CD4-positive, alpha-beta T cell treated with Interleukin-17A for 4 hours (primary cell): ENCODE measurements at places on chromosomes 16 and 17.

GRCh38 chr17:14297161-14297851 lies 3.6 kb upstream of the HS3ST3B1 start:
- DNase-seq, result peak; percentile 42

- peak; percentile 21 for DNase-seq
Observed at GRCh38 chr16:79602628-79603014, 2.1 kb upstream of the MAF start.

DNA sequence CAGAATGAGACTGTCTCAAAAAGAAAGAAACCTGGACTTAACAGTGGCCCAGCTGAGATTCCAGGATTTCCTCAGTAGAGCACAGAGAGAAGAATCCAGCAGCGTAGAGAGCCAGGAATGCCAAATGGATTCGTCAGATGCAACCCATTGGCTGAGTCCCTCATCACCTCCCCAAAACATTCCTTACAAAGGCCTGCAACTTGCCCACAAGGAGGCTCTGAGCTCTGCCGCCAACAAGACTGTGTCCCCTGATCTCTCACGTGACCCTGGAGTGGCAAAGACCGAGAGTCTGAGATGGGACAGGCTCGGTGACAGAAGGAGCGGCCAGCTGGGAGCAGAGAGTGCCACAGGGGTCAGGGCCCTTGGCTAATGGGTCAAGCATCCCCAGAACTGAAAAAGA lies 6.9 kb upstream of the CHMP6 start:
- DNase-seq, result no peak

GRCh38 chr17:62163847-62164246 lies 98.8 kb upstream of the MED13 start:
- DNase-seq, result no peak

DNA sequence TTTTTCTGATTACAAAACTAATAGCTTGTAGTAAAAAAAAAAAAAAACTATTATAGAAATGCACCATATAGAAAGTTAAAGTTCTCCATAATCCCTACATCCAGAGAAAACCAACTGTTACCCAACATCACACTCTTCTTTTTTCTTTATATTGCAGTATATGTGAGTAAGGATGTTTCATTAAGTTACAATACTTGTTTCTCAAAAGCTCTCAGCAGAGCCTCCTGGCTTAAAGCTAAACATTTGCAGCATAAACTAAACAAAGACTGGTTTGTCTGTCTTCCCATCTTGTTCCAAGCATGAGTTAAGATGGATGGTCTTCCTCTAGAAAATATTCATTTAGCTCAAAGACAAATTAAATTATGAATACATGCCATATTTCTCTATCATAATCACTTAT lies 25.2 kb downstream of the GRB2 start:
- DNase-seq, result no peak

- DNase-seq, result no peak
Observed at GRCh38 chr17:76998839-76999238, 130.6 kb downstream of the MGAT5B start.

- DNase-seq, result no peak
Observed at GRCh38 chr16:24820522-24820921, 25.2 kb upstream of the SLC5A11 start.

- DNase-seq, result no peak
Observed at GRCh38 chr17:58028578-58028977, 21.5 kb upstream of the SRSF1 start.

DNA sequence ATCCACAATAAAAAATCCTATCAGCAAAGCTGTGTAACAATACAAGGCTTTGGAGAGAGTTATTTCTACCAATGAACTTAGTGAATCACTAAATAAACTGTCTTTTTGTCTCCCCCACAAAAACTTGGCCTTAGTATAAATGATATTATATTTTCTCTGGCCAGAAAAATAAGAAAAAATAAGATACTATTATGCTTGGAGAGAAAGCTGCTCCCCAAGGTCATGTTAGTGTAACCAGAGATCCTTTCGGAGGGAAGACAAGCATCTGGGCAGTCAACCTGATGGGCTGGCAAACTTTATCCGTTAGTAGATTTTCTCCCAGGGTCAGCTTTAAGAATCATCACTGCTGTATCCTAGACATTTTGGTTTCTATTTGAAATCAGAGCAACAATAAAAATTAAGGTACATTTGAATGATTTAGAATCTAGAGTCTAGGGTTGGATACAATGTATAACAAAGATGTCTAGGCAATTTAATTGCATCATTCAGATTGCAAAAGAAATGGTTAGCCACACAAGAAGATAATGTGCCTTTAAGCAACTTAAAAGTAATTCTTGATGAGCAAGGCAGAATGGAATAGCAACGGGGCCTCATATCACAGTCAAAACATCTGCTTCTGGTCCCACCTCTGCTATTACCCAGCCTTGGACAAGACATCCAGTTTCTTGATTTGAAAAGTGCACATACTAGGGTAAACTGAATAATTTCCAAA lies 280.4 kb downstream of the SLC39A11 start:
- no peak for DNase-seq

DNA sequence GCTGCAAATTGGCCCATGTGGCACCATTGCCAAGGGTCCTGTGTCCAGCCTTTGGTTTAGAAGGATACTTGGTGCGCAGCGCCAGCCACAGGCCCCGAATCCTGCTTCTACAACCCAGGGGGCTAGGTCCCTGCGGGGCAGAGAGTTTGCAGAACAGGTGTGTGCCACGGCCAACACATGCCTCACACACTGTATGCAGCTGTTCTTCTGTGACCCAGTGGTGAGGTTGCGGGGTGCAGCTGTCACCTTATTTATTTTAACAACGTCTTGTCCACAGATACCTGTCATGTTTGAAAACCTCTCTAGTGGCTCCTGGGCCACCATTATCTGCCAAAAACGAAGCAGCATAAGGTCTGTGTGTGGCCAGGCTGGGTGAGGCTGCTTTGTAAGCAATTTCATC lies 11.6 kb downstream of the CBFA2T3 start:
- no peak for DNase-seq

DNA sequence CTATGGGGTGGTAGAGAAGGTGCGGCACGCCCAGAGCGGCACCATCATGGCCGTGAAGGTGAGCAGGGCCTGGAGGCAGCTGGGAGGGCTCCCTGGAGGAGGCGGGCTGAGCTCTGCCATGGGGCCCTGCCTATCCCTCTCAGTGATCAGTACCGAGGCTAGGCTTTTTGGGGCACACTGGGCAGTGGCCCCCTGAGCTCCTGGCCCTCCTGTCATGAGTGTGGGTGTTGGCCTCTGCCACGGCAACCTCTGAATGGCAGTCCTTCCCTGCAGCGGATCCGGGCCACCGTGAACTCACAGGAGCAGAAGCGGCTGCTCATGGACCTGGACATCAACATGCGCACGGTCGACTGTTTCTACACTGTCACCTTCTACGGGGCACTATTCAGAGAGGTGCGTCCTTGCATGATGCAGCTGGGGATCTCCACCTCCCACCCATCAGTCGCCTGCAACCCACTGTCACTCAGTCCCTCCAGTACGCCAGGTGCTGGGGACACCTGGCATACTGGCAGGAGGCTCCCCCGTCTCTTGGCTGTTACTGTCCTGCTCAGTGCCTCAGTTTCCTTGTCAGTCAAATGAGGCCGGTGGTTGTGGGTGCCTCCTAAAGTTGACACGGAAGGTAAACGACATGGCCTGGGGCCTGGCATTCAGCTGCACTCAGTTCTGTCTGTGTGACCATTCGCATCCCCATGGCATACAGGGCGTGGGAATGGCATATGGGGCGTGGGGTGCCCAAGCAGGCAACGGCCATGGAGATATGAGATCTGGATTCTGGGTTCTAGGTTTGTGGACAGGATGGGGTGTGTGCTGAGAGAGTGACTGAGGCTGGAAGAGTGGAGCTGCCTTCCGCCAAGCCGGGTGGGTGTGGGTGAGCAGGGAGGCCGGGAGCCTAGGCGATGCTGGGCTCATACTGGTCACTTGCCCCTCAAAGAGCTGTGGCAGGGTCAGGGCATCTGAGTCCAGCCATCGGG lies 16.4 kb downstream of the MAP2K3 start:
- DNase-seq, result no peak

GRCh38 chr16:2692948-2693651 lies 10.8 kb downstream of the KCTD5 start:
- no peak for DNase-seq

- no peak for DNase-seq
Observed at GRCh38 chr17:13362341-13363122, 239.2 kb downstream of the HS3ST3A1 start.

- DNase-seq, result peak; percentile 83
Observed at GRCh38 chr16:31105677-31106213, 2.4 kb upstream of the BCKDK start.

DNA sequence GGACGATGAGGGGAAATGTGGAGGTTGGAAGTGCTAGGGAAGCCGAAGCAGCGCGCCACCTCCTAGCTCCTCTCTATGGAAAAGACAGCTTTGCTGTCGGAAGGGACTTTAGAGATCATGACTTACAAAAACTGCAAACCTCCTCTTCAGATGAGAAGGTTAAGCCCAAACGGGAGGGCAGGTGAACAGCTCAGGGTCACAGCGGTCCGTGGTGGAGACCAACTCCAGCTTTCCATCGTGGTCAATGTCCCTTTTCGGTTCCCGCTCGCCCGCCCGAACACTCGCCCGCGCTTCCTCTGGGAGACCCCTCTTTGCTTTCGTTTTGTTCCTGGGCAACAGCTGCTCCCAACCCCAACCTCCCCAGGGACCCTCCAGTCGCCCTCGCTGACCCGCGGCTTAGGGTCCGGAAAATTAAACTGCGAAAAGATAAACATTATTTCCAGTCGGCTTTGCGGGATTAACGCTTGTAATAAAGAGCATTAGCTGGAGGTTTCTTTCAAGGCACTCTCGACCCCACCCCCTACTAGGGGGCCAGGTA lies 7.7 kb downstream of the IRX6 start:
- no peak for DNase-seq

- no peak for DNase-seq
Observed at GRCh38 chr17:42460371-42460770, 1.7 kb downstream of the ATP6V0A1 start.

DNA sequence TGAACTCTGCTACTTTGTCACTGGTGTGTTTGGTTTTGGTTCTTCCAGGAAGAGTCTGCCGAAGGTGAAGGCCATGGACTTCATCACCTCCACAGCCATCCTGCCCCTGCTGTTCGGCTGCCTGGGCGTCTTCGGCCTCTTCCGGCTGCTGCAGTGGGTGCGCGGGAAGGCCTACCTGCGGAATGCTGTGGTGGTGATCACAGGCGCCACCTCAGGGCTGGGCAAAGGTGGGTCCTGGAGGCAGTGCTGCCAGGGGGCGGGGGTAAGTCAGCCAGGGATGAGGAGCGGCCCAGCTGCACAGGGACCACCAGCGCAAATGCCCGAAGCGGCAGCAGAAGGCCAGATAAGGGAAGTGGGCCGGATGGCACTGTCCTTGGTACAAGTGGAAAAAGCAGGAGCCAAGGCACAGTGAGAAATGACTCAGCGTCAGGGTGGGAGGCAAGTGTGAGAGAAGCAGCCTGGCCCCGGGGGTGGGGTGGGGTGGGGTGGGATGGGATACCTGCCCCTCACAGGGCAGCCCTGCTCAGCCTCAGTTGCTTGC lies 41.9 kb downstream of the TMEM11 start:
- no peak for DNase-seq

GRCh38 chr17:64162554-64162953 lies 32.6 kb upstream of the ERN1 start:
- DNase-seq, result no peak

DNA sequence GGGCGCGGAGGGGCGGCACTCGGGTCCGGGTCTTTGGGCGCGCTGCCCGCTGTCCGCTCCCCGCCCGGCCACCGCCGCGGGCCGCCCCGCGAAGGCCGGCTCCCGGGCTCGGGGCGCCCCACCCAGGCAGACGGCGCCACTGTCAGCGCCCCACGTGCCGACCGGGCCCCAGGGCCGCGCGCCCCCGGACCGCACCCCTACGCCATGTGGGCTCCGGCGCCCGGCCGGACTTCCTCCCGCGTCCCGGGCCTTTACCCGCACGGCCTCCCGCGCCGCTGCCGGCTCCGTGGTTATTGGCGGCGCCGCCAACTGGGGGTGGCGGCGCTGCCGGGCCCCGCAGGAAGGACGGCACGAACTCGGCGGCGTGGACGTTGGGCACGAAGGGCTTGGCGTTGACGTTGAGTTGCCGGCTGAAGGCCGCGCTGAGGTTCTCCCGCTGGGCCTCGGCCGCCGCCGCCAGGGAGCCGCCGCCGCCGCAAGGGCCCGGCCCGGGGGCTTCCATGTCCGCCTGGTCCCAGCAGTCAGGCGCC lies 577 bp downstream of the GSPT1 start:
- peak; percentile 43 for DNase-seq

DNA sequence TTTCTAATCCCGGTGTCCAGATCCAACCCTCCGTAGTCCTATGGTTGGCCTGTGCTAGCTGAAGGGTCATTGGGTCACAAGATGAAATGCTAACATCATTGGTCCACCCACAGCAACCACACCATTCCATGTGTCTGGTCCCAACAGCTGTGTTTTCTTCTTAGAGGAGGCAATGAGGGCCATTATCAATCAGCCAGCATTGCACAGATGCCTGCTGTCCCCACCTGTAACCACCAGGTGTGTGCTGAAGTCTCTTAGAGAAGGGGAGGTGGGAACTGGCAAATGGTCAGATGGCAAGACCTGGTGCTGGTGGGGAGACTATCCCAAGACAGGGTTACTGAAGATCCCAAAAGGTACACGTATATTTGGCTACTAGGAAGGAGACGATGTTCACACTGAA lies 37.4 kb downstream of the HIC1 start:
- no peak for DNase-seq

- DNase-seq, result no peak
Observed at GRCh38 chr16:19595043-19595767, 39.7 kb downstream of the VPS35L start.

DNA sequence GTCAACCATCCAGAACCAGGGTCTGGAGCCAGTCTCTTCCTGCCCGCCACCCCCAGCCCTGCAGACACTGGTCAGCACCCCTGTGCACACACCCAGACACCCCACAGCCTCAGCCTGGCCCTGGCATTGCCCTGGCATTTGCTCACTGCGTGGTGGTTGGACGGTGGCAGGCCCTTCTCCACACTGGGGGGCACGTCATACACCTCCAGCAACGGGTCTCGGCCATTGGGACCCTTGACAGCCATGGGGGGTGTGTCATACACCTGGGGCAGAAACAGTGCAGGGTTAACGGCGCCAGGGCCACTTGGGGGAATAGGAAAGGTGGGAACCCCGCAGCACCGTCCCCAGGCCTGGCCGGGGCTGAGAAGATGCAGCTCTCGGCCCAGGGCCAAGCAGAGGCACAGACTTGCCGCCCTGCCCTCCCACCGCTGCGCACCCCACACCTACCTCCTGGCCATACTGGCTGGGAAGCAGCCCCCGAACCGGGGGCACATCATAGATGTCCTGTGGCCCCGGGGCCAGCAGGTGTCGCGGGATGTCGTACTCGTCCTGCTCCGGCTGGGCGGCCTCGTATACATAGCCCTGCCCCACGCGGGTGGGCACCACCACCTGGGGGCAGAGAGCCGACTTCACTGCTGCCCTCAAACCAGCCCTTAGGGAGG lies 14.6 kb downstream of the BCAR1 start:
- no peak for DNase-seq

GRCh38 chr17:7413346-7413985 lies 5.8 kb downstream of the NLGN2 start:
- no peak for DNase-seq

GRCh38 chr17:65027305-65027704 lies 29.2 kb downstream of the GNA13 start:
- peak; percentile 62 for DNase-seq
